ENCODE measurements at places on chromosomes 5 and 9. TPM values are rescaled to one million over a fixed set of nuclear protein-coding genes. Genes with fewer than 3 reads are reported as not detected.
A peak's percentile ranks its signal among the peaks of the same experiment; 100 is the strongest.

- DNase-seq: no peak
These were observed 417.9 kb downstream of the NR2F1-AS1 start for GRCh38 chr5:93163010-93163663.

GRCh38 chr9:96417051-96417586 is 1.1 kb downstream of the ZNF367 start:
- peak; percentile 91 for DNase-seq

The LECT2 gene
- not detected for total RNA-seq

The PCDHA5 gene
- 0.25 TPM for total RNA-seq

The ADGRV1 gene
- total RNA-seq: 10.6 TPM

DNA sequence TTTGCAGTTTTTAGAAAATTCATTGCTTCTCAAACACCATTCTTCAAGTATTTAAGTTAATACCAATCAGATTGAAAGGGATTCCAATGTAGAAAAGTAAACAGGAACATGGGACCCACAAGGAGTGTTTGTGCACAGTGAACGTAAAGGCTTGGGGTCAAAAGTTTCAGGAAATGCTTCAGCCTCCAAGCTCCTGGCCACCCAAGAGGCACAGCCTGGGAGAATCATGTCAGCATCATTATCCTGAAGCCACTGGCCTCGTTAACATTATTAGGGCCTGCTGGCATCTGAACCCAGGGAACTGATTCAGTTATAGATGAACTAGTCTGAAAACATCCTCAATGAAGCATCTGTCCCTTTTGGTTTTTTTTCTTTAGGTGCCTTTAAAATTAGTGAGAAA is 122.9 kb downstream of the NXNL2 start:
- DNase-seq: no peak

- DNase-seq: no peak
These were observed 523.5 kb upstream of the ZNF608 start for GRCh38 chr5:125269926-125270325.

DNA sequence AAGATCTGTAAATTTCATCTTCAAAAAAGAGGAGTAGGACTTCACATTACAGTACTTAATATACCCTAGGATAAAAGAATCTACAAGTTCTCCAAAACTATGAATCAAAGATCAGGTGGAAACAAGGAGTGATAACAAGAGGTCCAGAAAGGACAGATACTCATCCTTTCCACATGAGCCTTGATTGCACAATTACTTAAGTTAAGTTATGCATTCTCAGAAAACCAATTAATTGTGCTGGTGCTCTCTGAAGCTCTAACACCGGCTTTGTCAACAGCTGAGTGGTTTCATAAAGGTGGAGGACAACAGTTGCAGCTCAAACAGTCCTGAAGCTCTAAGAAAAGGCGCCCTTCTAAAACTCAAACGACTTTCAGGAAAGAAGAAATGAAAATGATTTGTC is 251.9 kb downstream of the BNC2 start:
- DNase-seq: no peak

DNA sequence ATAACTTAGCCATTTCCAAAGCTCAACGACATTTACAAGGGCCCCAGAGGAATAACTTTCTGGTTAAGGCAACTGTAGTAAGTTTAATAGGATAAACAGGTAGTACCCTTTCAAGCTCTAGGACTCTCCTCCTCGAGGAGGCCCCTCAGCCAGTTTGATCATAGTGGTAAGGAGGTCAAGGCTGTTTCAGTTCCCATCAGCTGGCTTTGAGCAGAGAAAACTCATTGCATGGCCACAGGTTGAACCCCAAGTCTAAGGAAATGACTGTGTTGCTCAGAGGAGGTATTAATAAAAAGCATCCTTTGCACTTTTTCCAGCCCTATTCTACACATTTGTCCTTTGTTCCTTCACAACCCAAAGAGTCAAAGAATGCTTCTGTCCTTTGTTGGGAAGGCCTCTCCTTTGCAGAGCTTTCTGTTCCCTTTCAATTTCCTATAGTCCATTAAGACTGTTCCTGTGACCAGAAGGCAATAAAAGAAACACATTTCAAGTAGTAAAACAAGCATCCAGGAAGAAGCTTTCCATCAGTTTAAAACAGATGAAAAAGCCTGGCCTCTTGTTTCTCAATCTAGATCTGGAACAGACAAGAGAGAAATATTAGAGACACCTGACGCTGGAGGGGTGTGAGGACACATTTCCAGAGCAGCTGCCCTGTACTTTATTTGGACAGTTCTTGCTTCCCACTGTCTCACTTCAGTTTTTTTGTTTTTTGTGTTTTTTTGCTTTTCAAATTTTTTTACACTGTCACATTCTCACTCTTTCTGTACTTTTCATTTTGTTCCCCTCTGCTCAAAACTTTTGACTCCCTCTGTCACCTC is 54.1 kb downstream of the PRRC1 start:
- DNase-seq: no peak

The PCDHA1 gene
- not detected for total RNA-seq

DNA sequence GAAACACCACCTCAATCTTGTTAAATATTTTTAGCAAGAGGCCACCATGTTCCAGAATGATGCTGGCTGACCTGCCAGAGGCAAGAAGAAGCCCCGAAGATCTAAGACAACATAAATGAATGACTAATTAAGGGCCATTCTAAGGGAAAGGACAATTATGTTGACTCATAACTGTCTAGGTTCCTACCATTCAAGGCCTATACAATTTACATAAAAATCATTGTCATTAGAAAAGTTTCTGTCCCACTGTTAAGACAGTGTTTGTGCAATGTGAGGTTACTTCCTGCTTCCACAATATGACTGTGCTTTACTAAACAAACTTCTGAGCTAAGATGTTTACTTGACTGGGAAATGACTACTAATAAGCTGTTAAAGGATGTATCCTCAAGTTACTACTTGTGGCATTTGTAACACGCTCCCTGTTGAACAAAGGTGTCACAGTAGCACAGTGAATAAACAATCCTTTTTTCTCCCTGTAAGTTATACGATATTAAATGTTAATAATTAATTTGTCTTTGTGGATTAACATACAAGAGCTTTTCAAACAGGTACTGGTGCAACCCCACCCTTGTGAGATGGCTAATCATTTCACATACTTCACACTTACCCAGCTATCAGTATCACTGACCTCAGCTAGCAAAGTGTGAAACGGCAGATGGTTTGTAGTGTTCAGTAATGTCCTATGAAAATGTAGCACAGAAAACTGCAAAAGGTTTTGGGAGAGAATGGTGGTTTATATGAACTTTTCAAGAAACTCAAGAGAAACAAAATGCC is 195.8 kb downstream of the EFNA5 start:
- DNase-seq: no peak

- no peak for DNase-seq
These were observed 1864.1 kb downstream of the EFNA5 start for GRCh38 chr5:105806596-105806995.

DNA sequence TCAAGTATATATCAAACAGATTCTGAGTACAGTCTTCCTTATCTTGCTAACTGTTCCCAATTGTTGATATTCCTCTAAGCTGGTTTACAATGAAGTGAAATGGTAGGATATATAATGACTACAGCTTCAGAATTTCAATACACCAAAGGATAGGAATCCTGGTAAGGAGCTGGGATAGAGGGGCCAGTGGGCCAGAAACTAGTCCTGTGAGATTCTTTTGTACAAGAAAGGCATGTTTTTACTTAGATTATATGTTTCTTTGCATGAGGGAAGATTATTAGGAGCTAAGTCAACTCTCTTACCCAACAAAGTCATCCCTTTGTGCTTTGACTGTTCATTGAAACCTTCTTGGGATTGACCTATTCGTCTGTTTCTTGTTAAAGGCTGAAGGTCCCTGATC is 435.7 kb downstream of the PLK2 start:
- no peak for DNase-seq

Measured in vagina (tissue), 2 donors.